ENCODE measurements at places on chromosomes 3 and 15.

- no peak for DNase-seq
These were observed 86.0 kb upstream of the VEPH1 start for GRCh38 chr3:157589211-157589610.

- DNase-seq = no peak
These were observed 455.7 kb downstream of the ZIC1 start for GRCh38 chr3:147864754-147865354.

- DNase-seq = no peak
These were observed 531 bp downstream of the LZTFL1 start for GRCh38 chr3:45841420-45841756.

DNA sequence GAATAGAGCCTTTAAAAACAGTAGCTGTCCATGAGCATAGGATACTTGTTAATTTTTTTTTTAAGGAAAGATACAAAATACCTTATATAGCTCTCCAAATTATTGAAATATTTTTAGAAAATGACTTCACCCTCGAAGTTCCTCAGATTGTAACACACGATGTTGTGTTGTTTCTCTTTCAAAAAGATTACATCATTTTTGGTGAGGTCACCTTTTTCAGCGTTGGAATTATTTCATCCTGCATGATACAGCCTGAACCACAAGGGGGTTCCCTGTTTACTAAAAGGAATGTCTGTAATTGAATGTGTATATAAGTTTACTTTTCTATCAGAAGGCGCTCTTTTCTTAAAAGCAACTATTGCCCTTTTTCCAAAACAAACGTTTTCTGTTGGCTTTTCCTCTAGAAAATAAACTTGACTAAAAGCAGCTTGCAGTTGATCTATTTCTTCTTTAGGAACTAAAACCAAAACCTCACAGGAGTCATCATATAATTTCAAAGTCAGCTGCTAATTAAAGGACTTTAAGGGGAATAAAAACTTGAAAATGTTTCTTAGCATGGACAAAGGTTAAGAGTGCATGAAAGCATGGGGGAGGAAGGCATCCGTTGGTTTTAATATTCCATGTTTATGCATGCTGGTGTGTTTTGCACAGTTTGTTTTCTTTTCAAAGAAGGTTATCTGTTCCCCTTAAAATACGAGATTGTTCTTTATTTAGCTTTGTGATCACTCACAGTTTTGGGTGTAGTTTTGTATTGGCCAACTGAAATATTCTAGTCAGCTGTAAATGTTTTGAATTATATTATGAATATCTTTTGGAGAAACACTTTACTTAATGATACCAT, 29.4 kb downstream of the LYSMD4 start:
- DNase-seq = no peak

- no peak for DNase-seq
These were observed 30.2 kb upstream of the TLE3 start for GRCh38 chr15:70127770-70128413.

DNA sequence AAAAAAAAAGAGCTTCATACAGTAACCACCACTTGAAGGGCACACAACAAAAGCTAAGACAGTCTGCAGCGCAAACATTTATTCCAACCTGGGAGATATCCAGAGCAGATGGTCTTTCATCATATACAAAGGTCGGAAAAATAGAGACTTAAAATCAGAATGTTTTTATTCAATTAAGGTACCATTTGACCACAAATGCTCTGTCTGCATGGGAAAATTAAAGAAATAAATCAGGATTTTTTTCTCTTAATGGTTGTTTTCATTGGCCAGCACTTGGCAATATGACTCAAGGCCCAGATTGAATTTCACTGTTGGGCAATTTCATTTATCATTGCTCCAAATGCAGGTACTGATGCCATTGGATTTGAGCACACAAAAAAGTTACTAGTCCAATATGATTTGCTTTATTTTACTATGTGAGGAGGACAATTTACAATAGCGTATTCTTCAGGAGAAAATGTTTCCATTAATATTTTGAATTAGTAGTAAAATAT, 145.9 kb upstream of the AGTR1 start:
- DNase-seq = no peak

- DNase-seq = no peak
These were observed 22.9 kb upstream of the THUMPD3 start for GRCh38 chr3:9339761-9340471.

DNA sequence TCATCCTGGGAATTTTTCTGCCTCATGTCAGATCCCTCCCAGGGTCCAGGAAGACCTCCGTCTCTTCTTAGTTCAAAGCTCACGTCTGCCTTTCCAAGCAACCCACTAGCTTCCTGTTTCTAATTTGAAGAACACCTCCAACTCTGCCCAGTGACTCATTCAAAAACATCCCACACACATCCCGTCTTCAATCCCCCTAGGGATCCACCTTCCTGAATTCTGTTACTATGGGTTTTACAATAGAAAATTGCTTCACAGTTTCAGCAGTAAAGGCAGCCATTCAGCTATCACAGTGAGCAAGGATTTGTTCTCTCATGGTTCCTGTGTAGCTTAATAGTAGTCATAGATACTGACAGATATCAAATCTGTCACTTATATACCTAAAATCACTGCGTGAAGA, 308.3 kb upstream of the CCDC54 start:
- DNase-seq = no peak

All from stimulated activated CD8-positive, alpha-beta memory T cell treated with anti-CD3 and anti-CD28 coated beads, Interleukin-12 subunit alpha, Interleukin-12 subunit beta, amount 100 ng/mL, for 4 hours (primary cell).